ENCODE measurements at places on chromosomes 12 and 14.

GRCh38 chr14:24058951-24059475 lies 7.2 kb downstream of the CARMIL3 start:
- DNase-seq = no peak

DNA sequence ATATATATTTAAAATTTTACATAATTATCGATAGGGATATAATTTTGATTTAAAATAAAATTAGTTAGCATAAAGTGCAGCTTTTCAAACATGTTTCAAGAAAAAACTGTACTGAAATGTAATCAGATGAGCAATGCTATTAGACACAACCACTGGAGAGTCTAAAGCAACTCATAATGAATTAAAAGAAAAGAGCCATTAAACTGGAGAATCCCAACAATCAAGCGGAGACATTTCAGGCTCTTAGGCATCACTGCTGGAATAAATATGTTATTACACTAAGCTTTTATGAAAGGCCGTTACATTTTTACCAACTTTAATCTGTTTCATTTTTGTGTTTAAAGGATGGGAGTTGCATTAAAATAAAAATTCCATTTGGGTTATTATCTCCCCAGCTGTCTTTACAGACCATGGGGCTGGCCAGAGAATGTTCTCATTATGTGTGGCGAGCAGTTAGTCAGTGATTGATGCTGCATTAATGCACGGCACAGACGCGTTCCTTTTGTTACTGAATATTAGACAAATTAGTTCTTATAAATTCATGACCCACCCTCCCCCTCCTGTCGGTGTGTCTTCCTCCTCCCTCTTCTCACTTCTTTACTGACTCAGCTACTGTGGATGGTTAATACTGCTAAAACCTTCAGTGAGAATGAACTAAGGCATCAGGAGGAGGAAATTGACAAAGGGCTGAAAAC lies 156.8 kb downstream of the PDZRN4 start:
- no peak for DNase-seq

DNA sequence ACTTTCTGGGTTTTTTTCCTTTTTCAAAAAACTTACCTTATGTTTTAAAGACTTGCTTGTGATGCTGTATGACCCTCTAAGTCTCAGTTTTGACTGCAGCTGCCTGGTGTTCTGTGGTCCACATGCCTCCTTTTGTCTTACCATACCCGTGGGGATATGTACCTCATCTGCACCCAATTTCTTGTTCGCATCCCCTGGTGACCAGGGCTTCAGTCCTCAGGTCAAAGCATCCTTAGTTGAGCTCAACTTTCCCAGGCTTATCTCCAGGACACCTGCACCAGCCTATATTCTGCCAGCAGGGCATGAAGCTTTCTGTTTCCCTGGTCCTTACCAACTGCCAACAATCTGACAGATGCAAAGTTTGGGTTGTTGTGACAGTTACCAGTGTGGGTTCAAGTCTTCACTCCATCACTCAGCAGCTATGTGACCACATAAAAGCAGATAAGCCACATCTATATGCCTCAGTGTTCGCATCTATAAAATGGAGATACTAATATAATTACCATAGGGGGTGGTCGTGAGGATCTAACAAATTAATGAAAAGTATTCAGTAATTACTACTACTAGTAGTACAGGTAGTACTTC lies 94.0 kb downstream of the NTF3 start:
- no peak for DNase-seq

GRCh38 chr12:6632026-6632983 lies 3.5 kb downstream of the LPAR5 start:
- no peak for DNase-seq

- DNase-seq = peak; percentile 77
Observed at GRCh38 chr14:99809360-99809759, 16.1 kb downstream of the EML1 start.

GRCh38 chr14:77278461-77279230 lies 7.6 kb upstream of the NGB start:
- DNase-seq = no peak

GRCh38 chr12:100752841-100753240 lies 41.7 kb upstream of the ANO4 start:
- DNase-seq = no peak

- DNase-seq = no peak
Observed at GRCh38 chr14:102184316-102185035, 44.8 kb downstream of the WDR20 start.

- DNase-seq = peak; percentile 27
Observed at GRCh38 chr12:55728186-55728938, 447 bp downstream of the CD63 start.

DNA sequence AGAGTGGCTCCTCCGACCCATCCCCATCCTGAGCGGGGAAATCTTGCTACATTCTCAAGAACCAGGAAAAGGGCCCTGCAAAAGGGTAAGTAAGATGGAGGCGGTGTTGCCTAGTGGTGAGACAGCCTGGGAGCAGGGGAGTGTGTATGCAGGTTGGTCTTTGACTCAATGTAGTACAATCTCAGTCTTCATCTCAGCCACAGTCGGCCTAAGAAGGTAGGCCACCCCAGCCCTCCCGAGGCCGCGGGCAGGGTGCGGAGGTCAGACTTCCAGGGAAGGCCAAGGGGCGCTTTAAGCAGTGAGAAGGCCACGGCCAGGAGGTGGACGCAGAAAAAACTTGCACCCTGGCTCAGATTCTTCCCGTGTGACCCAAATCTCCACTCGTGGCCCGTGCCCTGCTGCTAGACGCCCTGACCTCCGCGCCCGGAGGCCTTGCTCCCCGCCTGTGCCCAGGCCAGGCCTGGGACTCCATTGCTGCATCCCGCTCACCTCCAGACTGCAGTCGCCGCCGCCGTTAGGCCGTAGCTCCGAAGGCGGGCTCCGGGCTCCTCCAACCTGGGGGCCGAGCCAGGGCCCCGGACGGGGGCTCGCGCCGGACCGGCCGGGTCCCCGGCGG lies 435 bp downstream of the FOXM1 start:
- DNase-seq = peak; percentile 13

- DNase-seq = no peak
Observed at GRCh38 chr14:86012461-86012860, 482.5 kb downstream of the FLRT2 start.

GRCh38 chr12:122040579-122041386 lies 19.1 kb downstream of the BCL7A start:
- DNase-seq = no peak

DNA sequence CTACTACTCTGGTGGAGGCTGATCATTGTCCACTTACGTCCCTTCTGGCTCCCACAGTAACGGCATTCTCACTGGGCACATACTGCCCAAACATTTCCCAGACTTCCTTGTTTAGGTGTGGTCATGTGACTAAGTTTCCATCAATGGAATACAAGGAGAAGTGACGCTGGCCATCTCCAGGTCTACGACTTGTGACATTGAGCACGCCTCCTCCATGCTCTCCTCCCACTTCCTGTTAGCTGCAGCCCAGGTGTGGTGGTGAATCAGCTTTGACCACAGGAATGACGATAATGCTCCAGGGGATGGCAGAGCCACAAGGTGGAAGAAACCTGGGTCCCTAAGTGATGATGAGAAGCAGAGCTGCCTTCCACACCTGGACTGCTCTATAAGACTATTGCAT lies 6.0 kb upstream of the SLC24A4 start:
- no peak for DNase-seq

- peak; percentile 42 for DNase-seq
Observed at GRCh38 chr14:33435911-33436689, 497.4 kb downstream of the NPAS3 start.

DNA sequence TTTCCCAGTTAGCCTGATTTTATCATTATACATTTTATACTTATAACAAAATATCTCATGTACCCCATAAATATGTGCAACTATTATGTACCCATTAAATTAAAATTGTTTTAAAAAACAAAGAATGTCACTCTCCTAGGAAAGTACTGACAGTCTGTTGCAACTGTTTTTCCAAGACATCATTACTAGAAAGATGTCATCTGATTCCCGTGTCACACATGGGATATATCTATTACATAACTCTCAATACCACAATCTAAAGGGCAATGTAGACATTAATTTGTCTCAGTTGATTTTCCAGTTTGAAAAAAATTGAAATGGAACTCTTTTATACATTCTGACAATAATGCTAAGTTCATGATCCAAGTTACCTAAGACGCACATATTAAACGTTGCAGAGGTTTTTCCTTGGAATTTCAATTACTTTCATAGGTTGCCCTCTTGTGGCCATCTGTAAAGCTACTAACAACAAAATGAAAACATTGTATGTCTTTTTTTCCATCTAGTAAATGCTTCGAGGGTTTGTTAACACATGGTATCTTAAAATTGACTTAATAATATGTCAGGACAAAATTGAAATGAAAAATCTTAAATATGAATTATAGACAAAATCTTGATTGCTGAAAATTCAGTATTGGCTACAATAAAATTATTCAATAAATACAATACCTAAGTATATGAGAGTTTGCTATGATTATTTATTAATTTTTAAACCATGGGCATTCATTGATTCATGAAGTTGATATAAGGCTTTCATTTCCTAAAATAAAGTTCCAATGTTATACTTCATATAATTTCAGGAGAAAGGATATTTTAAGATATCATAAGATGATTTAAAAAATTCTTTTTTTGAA lies 131.6 kb downstream of the PPFIA2 start:
- DNase-seq = peak; percentile 32

GRCh38 chr12:63206909-63207308 lies 55.9 kb upstream of the AVPR1A start:
- peak; percentile 3 for DNase-seq

GRCh38 chr12:57107456-57108155 lies 3.6 kb downstream of the STAT6 start:
- DNase-seq = no peak

- no peak for DNase-seq
Observed at GRCh38 chr12:2625289-2625612, 169.5 kb upstream of the FKBP4 start.

DNA sequence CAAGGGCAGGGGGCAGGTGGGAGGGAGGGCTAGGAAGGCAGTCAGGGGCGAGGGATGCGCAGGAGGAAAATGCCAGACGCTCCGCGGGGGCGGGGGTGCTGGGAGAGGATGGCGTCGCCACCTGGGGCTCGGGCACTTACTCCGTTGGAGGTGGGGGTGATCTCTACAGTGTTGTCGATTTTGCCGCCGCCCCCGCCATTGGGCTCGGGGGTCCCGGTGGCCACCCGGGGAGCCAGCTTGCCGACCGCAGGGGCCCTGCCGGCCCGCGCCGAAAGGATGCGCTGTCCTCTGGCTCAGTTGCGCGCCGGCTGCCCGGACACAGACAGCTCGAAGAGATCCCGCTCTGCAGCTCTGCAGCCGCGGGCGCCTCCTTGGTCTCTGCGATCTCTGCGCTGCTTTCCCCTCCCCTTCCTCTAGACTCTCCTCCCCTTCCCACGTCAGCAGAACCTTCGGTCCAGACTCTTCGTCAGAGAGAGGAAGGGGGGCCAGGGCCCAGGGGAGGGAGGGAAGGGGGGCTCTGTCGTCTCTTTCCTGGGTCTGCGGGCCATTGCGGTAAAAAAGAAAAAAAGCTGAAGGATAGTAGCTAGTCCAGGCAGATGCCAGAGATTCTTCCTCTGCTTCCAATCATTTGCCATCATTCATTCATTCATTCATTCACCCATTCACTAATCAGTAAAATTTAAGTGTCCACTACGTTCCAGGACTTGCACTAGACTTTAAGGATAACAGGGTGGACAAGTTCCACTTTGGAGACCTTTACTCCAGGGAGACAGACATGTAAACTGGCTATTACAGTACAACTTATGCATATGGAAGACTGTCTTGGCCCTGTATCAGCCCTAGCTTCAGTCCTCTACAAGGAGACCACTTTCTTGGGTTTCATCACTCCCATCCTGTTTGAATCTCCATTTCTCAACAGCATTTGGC lies at the start of gene SLC22A17:
SLC22A17 (minus strand) TSS at position 382 of the 927 bp plus-strand sequence.
- DNase-seq = peak; percentile 75

- DNase-seq = no peak
Observed at GRCh38 chr12:103783744-103784664, 57.0 kb downstream of the NT5DC3 start.

- DNase-seq = peak; percentile 66
Observed at GRCh38 chr14:74038020-74038859, 19.1 kb downstream of the BBOF1 start.

- DNase-seq = no peak
Observed at GRCh38 chr12:124872068-124872719, 8.5 kb upstream of the SCARB1 start.

DNA sequence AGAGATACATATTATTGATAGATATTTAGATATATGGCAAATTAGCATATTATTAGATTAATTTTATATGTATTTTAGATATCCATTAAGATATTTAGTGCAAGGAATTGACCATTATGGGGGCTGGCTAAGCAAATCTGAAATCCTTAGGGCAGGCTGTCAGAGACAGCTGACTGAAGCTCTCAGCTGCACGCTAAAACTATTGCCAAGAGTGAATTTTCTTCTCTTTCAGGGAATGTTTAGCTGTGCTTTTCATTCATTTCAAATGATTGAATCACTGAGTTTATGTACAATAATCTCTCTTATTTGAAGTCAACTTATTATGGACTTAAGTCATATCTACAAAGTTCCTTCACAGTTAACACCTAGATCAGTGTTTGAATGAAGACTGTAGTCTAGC lies 566.5 kb downstream of the LRFN5 start:
- DNase-seq = no peak

DNA sequence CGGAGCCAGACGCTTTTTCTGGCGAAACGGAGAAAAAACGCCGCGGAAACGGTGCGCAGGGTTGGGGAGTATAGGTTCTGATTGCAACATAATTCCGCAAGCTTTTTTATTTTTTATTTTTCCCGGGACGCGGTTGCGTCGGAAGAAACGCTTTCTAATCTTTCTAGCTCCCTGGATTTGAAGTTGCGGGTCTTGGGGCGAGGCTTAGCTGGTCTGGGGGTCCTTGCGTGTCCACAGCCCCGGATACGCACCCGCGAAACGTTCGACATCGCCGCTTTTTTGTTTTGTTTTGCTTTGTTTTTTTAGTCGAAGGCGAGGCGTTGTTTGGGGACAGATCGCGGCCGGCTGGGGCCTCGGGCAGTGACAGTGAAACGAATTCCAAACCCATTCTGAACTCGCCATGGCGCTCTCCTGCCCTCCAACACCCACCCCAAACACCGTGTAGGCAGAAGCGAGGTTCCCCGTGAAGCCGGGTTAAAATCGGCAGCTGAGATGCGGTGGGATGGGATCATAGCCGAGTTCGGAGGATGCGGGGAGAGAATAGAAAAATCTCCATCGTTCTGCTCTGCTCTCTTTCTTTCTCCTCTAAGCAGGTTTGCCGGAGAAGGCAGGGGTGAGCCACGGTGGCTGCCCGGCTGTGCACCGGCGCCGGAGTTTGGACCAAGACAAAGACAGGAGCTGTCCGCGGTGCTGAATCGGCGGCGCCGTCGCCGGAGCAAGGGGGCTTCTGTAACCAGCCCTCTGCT lies 8.1 kb upstream of the LHX5 start:
- no peak for DNase-seq

GRCh38 chr14:105478398-105479251 lies 4.0 kb downstream of the CRIP2 start:
- DNase-seq = no peak

- no peak for DNase-seq
Observed at GRCh38 chr12:45768194-45768593, 38.7 kb downstream of the ARID2 start.

- no peak for DNase-seq
Observed at GRCh38 chr12:9064201-9064814, 51.4 kb downstream of the A2M start.

DNA sequence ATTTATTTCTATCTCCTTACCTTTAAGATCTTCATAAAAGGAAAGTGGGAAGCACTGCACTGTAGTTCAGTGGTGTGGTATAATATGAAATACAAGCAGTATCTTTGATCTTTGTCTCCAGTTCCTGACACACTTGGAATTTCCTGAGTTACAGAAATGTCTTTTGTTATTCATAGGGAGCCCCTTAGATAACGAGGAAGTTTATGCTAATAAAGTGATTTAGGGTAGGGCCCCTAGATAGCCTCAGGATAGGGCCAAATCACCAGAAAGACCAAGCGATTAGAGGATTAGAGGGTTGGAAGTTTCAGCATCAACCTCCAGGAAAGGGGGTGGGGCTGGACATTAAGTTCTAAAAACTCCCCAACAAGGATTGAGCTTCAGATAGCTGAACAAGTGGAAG lies 29.9 kb upstream of the DDHD1 start:
- no peak for DNase-seq
